RPMI7951 (cell line): ENCODE measurements at places on chromosomes 12 and 14. TPM values are rescaled to one million over a fixed set of nuclear protein-coding genes. Genes with fewer than 3 reads are reported as not detected.

The TCHP gene
- total RNA-seq = 9.4 and 10.2 TPM in 2 replicates

DNA sequence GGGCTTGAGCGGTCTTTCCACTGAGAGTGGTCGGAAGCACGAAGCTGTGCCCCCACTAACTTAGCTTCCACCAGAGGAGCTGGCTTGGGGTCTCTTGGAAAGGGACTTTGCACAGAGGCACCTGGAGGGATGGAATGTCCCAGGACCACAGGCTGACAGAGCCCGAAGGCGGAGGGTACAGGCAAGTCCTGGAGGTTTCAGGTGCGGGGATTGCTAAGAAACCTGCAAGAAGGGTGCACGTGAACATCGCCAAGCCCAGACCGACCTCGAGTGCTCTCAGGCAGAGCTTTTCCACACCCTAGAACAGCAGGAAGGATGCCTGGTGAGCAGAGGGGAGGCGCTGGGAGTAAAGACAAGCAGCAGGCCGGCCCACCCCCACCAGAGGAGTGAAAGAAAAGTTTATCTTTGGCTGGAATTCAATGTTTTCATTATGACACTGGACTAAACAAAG lies 61.6 kb downstream of the SERPINA3 start:
- no peak for DNase-seq

GRCh38 chr14:50228313-50228712 lies 3.1 kb downstream of the SOS2 start:
- DNase-seq = no peak

The INHBE gene
- total RNA-seq = 0.24 and 0.88 TPM in 2 replicates

The CPM gene
- total RNA-seq = 0.36 and 4.1 TPM in 2 replicates

DNA sequence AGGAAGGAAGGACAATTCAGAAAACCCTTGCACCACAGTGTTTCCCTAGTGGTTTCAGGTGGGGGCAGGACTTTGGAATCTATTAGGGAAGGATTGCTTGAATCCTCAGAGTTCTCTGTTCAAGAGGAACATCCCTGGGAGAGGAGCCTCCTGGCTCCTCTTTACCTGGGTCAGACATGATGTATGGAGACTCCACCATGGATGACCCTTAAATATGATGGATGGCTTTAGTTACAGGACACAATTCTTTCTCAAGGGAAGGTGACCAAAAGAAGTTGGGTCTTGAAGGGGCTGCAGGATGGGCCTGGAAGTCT lies 396.6 kb downstream of the NRXN3 start:
- no peak for DNase-seq

The TC2N gene
- total RNA-seq = not detected in 2 replicates

DNA sequence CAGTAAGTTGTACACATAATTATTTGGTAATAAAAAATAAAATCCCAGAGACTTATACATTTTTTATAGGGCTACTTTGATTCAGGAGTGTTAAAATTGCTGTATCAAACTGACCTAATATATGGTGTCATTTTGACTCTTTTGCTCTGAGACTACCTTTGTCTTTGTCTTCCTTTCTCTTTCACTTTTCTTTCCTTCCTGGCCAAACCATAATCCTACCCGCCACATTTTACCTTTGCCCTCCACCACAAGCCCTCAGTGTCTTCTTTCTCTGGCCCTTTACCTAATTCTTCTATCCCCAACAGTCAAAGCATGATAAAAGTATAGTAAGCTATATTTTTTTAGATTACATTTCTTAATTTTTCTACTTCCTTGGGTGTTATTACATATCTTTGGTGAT lies 62.0 kb downstream of the CAND1 start:
- no peak for DNase-seq

The NFE2 gene
- 0.39 and 0.48 TPM in 2 replicates for total RNA-seq
